Osteocyte (in vitro differentiated cells): ENCODE measurements at places on chromosomes 12 and 14. TPM values are rescaled to one million over a fixed set of nuclear protein-coding genes. Genes with fewer than 3 reads are reported as not detected.

DNA sequence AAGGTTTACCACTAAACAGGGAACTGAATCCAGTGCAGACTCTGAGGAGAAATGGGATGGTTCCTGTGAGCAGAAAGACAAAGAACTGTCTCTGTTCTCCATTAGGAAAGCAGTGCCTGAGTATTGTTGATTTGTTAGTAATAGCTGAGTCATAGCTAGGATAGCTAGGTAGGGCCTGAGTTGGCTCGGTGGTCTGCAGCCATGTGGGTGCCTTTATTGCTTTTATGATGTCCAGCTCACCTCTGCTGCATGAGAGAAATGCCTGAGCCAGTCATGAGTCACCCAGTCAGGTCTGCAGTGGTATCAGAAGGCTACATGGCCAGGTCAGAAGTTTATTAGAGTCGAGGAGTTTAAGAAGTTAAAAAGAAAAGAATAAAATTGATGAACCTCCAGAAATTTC is 24.2 kb downstream of the TRHDE start:
- DNase-seq: no peak

The USP44 gene
- 0.39 and 0.73 TPM in 2 replicates for total RNA-seq

DNA sequence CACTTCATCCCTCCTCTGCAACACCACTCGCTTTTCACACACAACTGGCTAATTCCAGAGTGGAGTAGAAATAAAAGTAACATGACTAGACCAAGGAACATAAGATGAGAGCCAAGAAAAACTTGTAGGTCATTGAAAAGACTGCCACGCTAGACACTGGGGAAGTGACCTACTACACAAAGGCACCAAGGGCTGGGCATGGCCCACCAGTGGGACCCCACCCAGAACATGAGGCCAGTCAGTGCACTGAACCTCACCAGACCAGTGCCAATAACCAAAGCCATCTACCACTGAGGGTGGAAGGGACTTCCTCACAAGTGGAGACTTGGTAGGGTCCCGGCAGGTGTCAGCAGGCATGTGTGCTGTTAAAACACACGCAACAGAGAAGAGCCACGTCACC is 19.7 kb downstream of the FBLN5 start:
- no peak for DNase-seq

The LRRC23 gene
- total RNA-seq: 9.0 and 11.3 TPM in 2 replicates

- DNase-seq: no peak
Observed at GRCh38 chr12:77115471-77115870, 50.1 kb upstream of the E2F7 start.
